ENCODE measurements at places on chromosomes 4 and X. TPM values are rescaled to one million over a fixed set of nuclear protein-coding genes. Genes with fewer than 3 reads are reported as not detected.
A peak's percentile ranks its signal among the peaks of the same experiment; 100 is the strongest.

ADH7 gene
- total RNA-seq: not detected

ASB12 gene
- not detected for total RNA-seq

PDGFRA gene
- 0.55 TPM for total RNA-seq

TMEM131L gene
- total RNA-seq: 21.2 TPM

CFP gene
- total RNA-seq: 1.9 TPM

DNA sequence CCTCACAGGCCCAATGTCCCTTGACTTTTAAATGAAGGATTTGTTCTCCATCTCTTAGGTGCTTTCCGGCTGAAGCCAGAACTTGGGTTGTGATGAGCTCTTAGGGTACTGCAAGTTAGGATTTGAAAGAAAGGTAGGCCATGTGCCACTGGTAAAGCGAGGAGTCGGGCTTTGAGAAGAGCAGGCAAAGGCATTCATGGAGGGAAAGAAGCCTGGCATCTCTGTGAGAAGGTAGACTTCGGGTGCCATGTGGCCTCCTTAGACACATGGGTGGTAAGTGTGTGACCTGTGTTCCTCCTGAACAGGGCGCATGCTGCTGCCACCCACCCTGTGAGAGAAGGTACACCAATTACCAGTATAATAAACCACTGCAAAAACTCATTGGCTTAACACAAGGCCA is 102.9 kb downstream of the GATB start:
- no peaks in the 10 kb centered on the region for H3K36me3 ChIP-seq
- no peak overlapping the region for H3K27ac ChIP-seq
- H3K4me3 ChIP-seq: no peak overlapping the region
- no peaks in the 10 kb centered on the region for H3K27me3 ChIP-seq
- no peak for DNase-seq

GRCh38 chr4:102430461-102430910 is 70.7 kb upstream of the NFKB1 start:
- no peaks in the 10 kb centered on the region for H3K36me3 ChIP-seq
- peaks cover 4% of the 10 kb centered on the region for H3K4me1 ChIP-seq
- peak overlapping the region; percentile 97 for H3K4me3 ChIP-seq
- H3K27me3 ChIP-seq: no peaks in the 10 kb centered on the region
- peak overlapping the region; percentile 84 for H3K27ac ChIP-seq

DNA sequence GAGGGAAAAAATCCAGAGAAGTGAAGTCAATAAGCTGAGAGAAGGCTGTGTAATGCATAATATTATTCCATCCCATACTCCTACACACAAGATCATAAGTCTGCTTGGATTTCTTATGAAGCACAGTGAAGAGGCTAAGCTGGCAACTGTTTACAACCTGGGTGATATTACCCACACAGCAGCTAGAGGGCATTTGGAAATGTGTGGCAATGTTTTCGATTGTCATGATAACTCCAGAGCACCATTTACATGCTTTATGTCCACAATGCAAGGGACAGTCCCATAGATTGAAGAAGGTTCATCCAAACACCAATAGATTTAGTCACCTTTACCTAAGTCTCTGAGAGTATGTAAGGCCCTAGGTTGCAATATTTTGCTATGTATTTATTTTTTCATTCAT is 412.2 kb downstream of the PPP3CA start:
- DNase-seq: peak; percentile 31
- no peaks in the 10 kb centered on the region for H3K36me3 ChIP-seq
- no peak overlapping the region for H3K27ac ChIP-seq

DNA sequence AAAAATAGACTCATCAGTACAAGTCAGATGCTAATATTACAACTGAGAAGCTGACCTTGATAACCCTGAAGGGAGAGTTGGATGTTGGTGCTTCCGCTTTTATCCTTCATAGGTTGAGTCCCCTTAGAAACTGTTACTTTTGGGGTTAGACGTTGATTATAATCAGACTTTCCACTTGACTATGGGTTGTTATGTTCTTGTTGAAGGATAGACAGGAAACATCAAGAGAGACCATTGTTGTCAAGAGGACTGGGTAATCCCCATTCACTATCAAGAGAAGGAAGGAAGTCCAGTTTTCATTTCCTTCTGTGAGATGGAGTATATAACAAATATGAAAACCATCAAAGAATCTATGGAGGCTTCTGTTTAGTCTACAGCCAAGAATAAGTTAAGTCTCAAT is 229.9 kb upstream of the AFF2 start:
- no peak overlapping the region for H3K27ac ChIP-seq
- DNase-seq: peak; percentile 37
- no peaks in the 10 kb centered on the region for H3K36me3 ChIP-seq
- H3K27me3 ChIP-seq: no peaks in the 10 kb centered on the region
- H3K4me3 ChIP-seq: no peak overlapping the region

DNA sequence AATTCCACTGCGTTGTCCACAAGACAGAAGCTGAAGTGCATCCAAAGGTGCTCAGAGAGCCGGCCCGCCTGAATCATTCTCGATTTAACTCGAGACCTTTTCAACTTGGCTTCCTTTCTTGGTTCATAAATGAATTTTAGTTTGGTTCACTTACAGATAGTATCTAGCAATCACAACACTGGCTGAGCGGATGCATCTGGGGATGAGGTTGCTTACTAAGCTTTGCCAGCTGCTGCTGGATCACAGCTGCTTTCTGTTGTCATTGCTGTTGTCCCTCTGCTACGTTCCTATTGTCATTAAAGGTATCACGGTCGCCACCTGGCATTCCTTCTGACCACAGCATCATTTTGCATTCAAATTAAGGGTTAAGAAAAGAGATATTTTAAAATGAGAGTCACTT is 115.5 kb downstream of the NFKB1 start:
- peaks cover 29% of the 10 kb centered on the region for H3K4me1 ChIP-seq
- no peak overlapping the region for H3K4me3 ChIP-seq
- peak; percentile 42 for DNase-seq
- no peak overlapping the region for H3K27ac ChIP-seq
- H3K27me3 ChIP-seq: no peaks in the 10 kb centered on the region

DNA sequence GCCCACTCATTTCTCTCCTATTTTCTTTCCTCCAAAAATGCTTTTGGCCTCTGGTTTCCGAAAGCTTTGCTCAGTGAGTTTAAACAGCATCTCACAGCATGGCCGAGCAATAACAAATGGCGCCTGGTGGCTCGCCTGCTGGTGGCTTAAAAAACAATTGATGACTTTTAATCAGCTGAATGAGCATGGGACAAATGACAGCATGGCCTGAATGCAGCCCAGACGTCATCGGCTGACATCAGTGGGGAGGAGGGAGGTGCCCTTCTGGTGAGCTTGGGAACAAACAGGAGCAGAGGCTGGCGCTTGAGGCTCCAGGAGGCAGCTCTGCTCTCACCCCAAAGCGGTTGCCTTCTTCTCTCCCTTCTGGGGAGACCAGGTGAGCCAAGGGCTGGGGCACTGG is 286.4 kb downstream of the BCOR start:
- no peaks in the 10 kb centered on the region for H3K27me3 ChIP-seq
- no peak overlapping the region for H3K4me3 ChIP-seq
- H3K27ac ChIP-seq: no peak overlapping the region

DNA sequence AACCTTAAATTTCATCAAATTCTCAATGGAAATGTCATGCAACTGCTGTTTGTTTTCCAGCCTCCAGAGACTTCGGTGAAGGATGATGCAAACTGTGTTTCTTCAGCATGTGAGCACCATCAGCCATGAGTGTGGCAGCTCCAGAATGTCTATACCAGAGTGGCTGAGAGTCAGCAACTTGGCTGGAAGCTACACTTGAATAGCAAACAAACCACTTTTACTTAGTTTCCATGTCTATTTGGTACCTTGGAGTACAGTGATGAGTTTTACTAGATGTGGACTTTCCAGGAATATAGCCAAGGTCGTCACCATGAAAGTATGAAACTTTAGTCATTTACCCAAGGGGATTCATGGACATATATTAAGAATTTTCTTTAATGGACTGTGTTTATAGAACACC is 4.3 kb upstream of the IL21 start:
- H3K4me3 ChIP-seq: no peak overlapping the region

DNA sequence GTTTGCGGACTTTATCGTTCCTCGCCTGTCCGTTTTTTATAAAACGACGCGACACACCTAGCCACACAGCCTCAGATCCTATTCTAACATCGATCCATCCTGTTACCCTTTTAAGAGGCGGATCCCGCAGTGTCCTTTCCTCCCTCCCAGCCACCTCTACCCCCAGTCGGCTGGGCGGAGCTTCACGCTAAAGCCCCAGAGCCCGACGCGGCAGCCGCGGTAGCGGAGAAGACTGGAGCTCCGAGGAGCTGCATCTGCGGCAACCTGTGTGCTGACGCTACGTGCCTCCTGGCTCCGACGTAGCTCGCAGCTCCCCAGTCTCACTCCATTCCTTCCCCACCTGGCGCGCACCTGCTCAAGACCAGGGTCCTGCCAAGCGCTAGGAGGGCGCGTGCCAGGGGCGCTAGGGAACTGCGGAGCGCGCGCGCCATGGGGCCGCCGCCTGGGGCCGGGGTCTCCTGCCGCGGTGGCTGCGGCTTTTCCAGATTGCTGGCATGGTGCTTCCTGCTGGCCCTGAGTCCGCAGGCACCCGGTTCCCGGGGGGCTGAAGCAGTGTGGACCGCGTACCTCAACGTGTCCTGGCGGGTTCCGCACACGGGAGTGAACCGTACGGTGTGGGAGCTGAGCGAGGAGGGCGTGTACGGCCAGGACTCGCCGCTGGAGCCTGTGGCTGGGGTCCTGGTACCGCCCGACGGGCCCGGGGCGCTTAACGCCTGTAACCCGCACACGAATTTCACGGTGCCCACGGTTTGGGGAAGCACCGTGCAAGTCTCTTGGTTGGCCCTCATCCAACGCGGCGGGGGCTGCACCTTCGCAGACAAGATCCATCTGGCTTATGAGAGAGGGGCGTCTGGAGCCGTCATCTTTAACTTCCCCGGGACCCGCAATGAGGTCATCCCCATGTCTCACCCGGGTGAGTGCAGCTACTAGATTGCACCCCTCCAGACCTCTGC is at the start of gene RNF128:
RNF128 (plus strand) TSS at position 217 of the 953 bp plus-strand sequence; CDS start at position 430, 213 bp downstream.
- DNase-seq: no peak
- no peak within 1 kb of the TSS for H3K27ac ChIP-seq
- peaks cover 16% of the 10 kb centered on the region for H3K27me3 ChIP-seq
- H3K4me3 ChIP-seq: no peak within 1 kb of the TSS
- no peaks in the 10 kb centered on the region for H3K4me1 ChIP-seq

Data from endothelial cell of umbilical vein (primary cell).